ENCODE measurements at places on chromosomes 5 and 9.

GRCh38 chr5:1731091-1731639 lies 68.5 kb downstream of the MRPL36 start:
- no peaks in the 10 kb centered on the region for H3K27me3 ChIP-seq
- no peak for DNase-seq
- no peak overlapping the region for H3K27ac ChIP-seq
- H3K4me3 ChIP-seq: no peak overlapping the region
- no peaks in the 10 kb centered on the region for H3K4me1 ChIP-seq

- no peaks in the 10 kb centered on the region for H3K36me3 ChIP-seq
- no peaks in the 10 kb centered on the region for H3K4me1 ChIP-seq
- DNase-seq: no peak
- no peak overlapping the region for H3K4me3 ChIP-seq
- no peaks in the 10 kb centered on the region for H3K27me3 ChIP-seq
- no peak overlapping the region for H3K27ac ChIP-seq
Observed at GRCh38 chr5:35316611-35317274, 86.5 kb upstream of the PRLR start.

- H3K36me3 ChIP-seq: no peaks in the 10 kb centered on the region
- no peak overlapping the region for H3K4me3 ChIP-seq
- no peak overlapping the region for H3K27ac ChIP-seq
- no peaks in the 10 kb centered on the region for H3K4me1 ChIP-seq
- peak; percentile 31 for DNase-seq
- no peaks in the 10 kb centered on the region for H3K27me3 ChIP-seq
Observed at GRCh38 chr5:123371575-123372179, 51.5 kb downstream of the CEP120 start.

- no peaks in the 10 kb centered on the region for H3K36me3 ChIP-seq
- H3K4me1 ChIP-seq: no peaks in the 10 kb centered on the region
- no peaks in the 10 kb centered on the region for H3K27me3 ChIP-seq
- no peak overlapping the region for H3K27ac ChIP-seq
Observed at GRCh38 chr9:122053567-122054350, 39.3 kb downstream of the TTLL11 start.

DNA sequence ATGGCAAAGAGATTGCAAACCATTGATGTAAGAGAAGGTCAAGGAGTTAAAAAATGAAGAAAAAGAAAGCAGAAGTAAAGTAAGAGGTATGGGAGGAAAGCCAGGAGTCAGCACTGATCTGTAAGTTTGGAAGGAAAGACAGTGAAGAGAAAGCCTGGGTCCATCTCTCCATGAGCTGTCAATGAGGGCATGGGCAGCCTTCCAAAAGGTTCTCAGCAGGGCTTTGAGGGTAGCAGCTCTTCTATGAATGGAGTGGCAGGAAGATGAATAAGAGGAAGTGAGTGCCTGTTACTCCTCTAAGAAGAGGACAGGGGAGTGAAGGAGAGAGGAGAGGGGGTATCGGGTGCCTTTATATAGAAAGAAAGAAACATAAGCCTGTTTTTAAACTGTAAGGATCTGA lies 97.1 kb downstream of the ADCY2 start:
- H3K36me3 ChIP-seq: no peaks in the 10 kb centered on the region
- H3K27ac ChIP-seq: no peak overlapping the region
- no peak overlapping the region for H3K4me3 ChIP-seq
- DNase-seq: no peak
- H3K4me1 ChIP-seq: no peaks in the 10 kb centered on the region

- no peak overlapping the region for H3K27ac ChIP-seq
- H3K4me1 ChIP-seq: no peaks in the 10 kb centered on the region
- DNase-seq: no peak
Observed at GRCh38 chr5:161751265-161751664, 65.7 kb downstream of the GABRA6 start.

DNA sequence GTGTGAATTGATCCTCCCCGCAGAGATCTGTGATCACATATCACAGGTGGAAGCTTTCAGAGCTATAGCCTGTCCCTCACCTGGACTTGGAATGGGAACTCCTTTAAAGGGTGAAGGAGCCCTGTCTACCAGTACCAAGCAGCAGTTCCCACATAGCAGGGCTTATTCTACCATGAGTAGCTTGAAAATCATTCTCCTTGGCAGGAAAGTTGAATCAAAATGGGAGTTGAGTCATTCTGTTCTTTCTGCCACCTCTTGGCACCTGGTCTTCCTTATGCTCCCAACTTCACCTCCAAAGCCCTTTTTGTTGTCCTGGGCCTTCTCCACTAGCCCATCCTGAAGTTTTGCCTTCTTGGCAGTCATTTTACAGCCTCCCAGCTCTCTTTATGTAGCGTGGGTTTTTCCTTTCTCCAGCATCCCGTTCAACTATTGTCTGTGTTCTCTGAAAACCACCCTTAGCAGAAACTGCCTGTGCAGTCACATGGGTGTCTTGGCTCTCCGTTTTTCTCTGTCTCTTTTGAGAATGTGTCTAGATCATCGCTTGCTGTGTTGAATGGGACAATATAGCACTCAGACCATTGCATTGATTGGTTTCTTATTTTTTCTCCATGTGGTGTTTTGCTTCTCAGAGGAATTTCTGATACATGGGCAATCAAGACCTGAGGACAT lies 222.2 kb downstream of the AOPEP start:
- no peak for DNase-seq
- no peaks in the 10 kb centered on the region for H3K4me1 ChIP-seq
- H3K36me3 ChIP-seq: no peaks in the 10 kb centered on the region
- no peak overlapping the region for H3K4me3 ChIP-seq

GRCh38 chr5:142845954-142846398 lies 75.8 kb downstream of the ARHGAP26 start:
- DNase-seq: no peak
- no peaks in the 10 kb centered on the region for H3K4me1 ChIP-seq
- no peaks in the 10 kb centered on the region for H3K36me3 ChIP-seq
- H3K4me3 ChIP-seq: no peak overlapping the region
- no peak overlapping the region for H3K27ac ChIP-seq

DNA sequence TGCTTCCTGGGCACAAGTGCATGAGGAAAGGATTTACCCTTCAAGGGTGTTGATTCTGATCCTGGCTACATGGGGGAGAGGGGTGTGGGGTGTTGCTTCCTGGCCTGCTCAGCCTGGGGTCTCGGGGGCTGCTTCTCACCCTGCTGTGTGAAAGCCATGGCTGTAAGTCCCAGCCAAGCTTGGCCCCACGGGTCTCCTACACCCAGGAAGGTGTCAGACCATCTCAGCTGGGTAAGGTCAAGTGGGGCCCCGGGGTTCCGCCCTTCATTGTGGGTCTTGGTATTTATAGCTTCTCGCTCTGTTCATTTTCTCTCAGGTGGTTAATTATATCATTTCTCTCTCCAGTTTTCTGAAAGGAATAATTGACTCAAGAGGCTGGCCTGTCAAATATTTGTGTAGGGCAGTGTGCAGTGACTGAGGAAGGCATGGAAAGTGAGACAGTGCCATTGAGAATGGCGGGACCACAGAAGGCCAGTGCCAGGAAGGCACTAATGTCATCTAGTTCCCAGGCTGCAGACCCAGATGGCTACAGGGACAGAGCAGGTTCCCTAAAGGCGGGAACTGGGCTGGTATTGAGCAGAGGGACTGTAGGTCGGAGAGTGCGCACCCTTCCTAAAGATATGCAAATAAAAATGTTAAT lies 126.0 kb downstream of the FOXD1 start:
- DNase-seq: no peak
- no peak overlapping the region for H3K27ac ChIP-seq
- H3K4me3 ChIP-seq: no peak overlapping the region
- H3K4me1 ChIP-seq: no peaks in the 10 kb centered on the region
- no peaks in the 10 kb centered on the region for H3K27me3 ChIP-seq
